CD14-positive monocyte (primary cell): ENCODE measurements at places on chromosomes 12 and 14. TPM values are rescaled to one million over a fixed set of nuclear protein-coding genes. Genes with fewer than 3 reads are reported as not detected.

Gene PTPN6
- 699 and 764 TPM in 2 replicates for polyA plus RNA-seq

Gene RHOJ
- polyA plus RNA-seq = not detected

Gene GPRC5D
- not detected for polyA plus RNA-seq

Gene LMBR1L
- 84.1 and 104 TPM in 2 replicates for polyA plus RNA-seq

Gene HOXC6
- polyA plus RNA-seq = not detected

Gene VPS33A
- polyA plus RNA-seq = 8.7 and 15.3 TPM in 2 replicates

Gene TESPA1
- 0.37 TPM for polyA plus RNA-seq

Gene HOXC12
- not detected for polyA plus RNA-seq

Gene CD4
- 371 TPM for polyA plus RNA-seq

Gene CLEC4C
- 0.54 TPM for polyA plus RNA-seq

Gene EPYC
- not detected for polyA plus RNA-seq

Gene PAX9
- polyA plus RNA-seq = not detected

Gene C1QL4
- not detected in 2 replicates for polyA plus RNA-seq

Gene NYNRIN
- 0.18 TPM for polyA plus RNA-seq
